Fibroblast of lung (primary cell): ENCODE measurements at places on chromosomes 3 and 15.

GRCh38 chr3:62798000-62798399, 77.2 kb downstream of the CADPS start:
- no peak for DNase-seq

DNA sequence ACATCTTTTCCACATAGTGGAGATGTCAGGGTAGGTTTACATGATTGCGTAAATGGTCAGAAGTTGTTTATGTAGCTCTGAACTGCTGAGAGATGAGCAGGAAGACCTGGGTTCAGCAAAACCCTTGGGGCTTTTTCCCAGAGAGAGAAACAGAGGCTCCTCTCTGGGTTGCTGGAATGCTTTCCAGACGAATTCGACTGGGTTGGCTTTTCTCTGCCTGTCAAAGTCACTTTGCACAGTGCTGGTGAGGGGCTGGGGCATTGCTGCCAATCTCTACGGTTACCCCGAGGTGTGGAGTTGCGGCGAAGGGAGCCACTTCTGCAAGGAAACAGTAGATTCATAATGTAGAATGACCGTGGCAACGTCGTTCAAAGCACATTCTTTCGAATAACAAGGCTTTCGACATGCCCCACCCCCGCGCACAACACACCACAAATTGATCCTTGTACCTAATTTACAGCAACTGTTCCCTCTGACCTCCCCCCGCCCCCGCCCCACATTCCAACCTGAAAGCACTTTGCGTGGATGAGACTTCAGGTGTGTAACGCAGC, 950 bp upstream of the CNTN4 start:
- peak; percentile 21 for DNase-seq

GRCh38 chr15:28993720-28994053, 107.9 kb downstream of the APBA2 start:
- no peak for DNase-seq

GRCh38 chr3:9033867-9034266, 70.6 kb upstream of the RAD18 start:
- no peak for DNase-seq

DNA sequence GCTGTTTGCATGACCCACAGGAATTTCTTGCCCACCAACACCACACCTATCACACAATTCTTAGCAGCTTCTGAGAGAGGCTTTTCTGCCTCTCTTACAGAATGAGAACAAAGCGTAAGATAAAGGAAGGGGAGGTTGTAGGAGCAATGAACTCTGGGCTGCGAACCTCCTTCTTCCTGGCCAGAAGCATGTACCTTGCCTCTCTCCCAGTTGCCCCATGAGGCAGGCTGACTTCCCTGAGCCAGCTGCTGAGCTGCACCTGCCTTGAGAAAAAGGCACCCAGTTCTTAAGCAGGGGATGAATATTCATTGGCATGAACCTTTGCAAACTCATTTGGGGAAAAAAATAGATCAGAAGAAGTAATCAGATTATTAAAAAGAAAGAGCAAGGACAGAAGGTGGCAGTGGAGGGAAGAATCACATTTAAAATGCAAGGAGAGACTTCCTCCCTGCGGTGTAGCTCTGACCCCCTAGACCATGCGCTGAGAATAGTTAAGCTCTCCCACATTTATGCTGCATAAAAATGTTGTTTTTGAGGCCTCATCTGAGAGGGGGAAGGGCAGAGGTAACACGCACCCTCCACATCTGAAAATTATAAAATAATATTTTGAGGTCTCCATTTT, 304.8 kb downstream of the EPHB1 start:
- no peak for DNase-seq

- no peak for DNase-seq
These were observed 17.9 kb downstream of the SLC6A11 start for GRCh38 chr3:10833855-10834414.

DNA sequence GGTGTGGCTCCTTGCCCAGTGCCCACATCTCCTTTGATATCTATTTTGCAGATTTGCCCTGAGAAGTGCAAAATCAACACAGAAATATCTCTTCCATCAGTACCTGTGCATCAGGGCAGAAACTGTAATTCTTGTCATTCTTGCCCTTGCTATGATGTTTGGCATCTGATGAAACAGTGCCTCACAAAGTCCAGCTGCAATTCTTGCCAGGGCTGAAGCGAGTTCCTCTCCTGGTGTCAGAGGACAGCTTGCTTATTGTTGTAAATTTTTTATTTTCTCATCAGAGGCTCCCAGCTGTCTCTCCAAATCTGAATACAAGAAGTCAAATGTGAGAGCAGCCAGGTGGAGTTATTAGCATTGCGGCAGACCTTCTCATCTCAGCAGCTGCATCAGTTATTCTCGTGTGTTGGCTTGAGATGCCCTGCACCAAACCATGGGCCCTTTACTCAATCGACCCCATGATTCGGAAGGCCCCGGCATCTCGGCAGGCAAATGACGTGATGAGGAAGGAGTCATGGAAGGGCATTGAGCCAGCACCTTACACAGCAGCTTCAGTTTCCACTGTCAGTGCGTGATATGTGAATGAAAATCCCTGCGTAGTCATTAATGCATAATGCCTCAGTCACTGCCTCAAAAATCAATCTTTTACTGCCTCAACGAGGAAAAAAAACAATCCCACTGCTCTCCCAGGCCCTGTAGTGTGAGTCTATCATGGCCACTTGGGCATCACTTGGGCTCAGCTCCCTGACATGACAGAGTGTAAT, 93.4 kb downstream of the CCNL1 start:
- peak; percentile 88 for DNase-seq
